ENCODE measurements at places on chromosomes 7 and 10.

DNA sequence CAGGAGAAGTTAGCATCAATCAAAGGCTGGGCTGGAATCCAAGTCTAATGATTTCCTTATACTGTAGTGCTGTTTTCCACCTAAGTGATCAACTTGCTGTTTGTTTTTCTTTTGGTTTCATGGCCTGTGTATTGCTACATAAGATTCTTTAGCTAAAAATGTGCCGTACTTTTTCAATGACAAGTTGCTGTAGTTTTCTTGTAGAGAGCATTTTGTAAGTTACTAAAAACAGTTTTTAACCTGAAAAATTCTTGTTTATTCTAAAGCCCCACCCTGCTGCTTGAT, 1.3 kb downstream of the HELLS start:
- DNase-seq, result peak; percentile 6

GRCh38 chr10:59324597-59324996, 37.8 kb downstream of the FAM13C start:
- DNase-seq, result no peak

DNA sequence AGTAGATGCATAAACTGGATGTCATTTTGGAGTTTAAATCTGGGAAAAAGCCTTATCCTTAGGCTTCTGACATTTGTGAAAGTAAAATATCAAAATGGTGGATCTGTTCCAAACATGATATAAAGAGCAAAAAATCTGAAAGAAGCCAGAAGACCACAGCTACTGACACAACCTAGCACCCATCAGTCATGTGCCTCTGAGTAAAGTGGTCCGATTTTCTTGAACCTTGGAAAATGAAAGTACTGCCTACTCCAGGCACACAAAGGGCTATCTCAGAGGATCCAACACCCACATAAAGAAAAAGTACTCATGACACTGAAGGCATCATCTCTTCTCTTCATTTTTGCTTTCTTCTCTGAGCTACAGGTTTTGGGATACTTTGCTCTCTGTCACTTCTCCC, 150.7 kb downstream of the KMT2E start:
- no peak for DNase-seq

- DNase-seq, result no peak
These were observed 158.0 kb downstream of the SDHAF3 start for GRCh38 chr7:97275475-97275874.

DNA sequence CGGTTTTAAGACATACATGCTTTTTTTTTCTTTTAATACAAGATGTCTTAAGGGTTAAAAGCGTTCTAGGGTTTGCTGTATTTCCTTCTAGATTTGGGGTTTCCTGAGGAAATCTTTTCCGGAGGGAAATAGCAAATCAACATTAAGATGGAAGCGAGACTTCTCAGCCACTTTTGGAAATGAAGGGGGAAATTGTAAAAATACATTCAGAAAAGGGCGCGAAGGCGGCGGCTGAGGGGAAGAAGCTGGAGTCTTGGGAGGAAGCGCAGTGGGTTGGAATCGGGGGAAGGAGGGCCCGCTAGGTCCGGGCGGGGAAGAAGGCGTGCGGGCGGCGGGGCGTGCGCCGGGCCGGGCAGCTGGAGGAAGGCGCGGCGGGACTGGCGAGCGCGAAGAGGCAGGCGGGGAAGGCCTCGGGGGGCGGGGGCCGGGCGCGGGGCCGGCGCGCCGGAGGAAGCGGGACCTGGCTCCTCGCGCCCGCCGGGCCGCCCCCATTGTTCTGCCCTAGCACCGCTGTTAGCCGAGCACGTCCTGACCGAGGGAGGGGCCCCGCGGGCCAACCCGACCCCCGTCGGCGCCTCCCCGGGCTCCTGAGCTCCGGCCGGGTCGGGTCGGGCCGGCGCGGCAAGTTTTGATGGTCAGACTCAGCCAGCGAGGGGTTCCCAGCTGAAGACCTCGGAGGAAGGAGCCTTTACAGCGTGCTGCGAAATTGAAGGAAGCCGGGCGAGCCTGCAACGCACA, 1.5 kb upstream of the SKIDA1 start:
- peak; percentile 53 for DNase-seq

GRCh38 chr7:51013218-51013786, 230.6 kb upstream of the GRB10 start:
- no peak for DNase-seq

- no peak for DNase-seq
These were observed 108.1 kb downstream of the SNX10 start for GRCh38 chr7:26399736-26400135.

All from activated CD4-positive, alpha-beta T cell treated with anti-CD3 and anti-CD28 coated beads, Interleukin-10, Interleukin-2, amounts not matched to agents 100 ng/mL and 50 ng/mL, durations not matched to agents 16 hours and 8 hours (primary cell).